Activated T-cell treated with anti-CD3 and anti-CD28 coated beads, Interleukin-2, amount 50 U/mL, for 48 hours (primary cell): ENCODE measurements at places on chromosomes 6 and 20.
A peak's percentile ranks its signal among the peaks of the same experiment; 100 is the strongest.

DNA sequence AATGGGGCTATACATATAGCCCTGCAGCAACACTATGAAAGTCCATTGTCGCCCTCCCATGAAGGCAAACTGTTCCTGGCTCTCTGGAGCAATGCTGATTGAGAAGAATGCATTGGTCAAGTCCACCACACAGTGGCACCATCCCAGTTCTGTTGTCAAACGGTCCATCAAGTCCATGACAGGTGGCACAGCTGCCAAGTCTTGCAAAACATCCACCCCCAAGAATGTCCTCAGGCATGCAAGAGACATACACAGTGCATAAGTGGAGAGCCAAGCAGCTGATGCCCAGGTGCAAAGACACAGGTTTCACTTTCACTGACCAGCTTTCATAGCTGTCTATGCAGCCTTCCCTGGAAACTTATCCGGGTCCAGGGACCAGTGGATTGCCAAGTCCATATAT lies 17.5 kb downstream of the ZNF391 start:
- DNase-seq = no peak

- no peak for DNase-seq
These were observed 36.6 kb downstream of the PTPN1 start for GRCh38 chr20:50546729-50547314.

- DNase-seq = no peak
These were observed 193.6 kb downstream of the NKAIN2 start for GRCh38 chr6:123997223-123997622.

DNA sequence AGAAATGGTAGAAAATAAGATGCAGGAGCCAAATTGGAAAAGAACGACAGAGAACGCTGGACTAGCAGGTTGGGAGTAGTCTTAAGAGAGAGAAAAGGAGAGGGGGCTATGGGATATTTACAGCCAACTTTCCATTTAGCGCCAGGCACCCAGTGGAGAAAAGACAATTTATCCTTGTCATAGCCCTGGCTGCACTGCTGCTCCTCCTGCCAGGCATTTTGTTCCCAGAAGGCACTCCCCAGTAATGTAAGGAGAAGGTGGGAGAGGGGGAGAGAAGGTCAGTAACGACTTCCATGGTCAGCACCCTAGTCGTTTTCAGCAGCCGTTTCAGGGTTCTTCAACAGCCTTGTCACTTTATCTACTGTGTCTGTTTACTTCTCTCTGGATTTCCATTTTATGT lies 159.0 kb downstream of the TRMT11 start:
- no peak for DNase-seq

GRCh38 chr20:61912665-61913422 lies 152.8 kb downstream of the TAF4 start:
- DNase-seq = no peak

DNA sequence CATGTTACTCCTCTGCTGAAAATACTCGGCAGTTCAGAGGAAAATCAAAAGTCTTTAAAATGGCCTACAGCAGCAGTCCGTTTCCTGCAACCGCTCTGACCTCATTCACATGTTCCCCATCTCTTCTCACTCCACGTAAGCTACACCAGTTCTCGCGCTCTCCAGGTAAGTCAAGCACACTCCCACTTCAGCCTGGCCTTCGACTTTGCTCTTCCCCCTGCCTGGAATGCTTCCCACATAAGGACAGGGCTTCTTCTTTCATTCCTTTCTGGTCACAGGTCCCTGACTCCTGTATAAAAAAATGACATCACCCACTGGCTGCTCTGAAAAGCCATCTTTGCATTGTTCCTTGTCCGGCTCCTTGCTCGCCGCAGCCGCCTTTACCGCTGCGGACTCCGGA lies 42.7 kb downstream of the MGME1 start:
- no peak for DNase-seq

DNA sequence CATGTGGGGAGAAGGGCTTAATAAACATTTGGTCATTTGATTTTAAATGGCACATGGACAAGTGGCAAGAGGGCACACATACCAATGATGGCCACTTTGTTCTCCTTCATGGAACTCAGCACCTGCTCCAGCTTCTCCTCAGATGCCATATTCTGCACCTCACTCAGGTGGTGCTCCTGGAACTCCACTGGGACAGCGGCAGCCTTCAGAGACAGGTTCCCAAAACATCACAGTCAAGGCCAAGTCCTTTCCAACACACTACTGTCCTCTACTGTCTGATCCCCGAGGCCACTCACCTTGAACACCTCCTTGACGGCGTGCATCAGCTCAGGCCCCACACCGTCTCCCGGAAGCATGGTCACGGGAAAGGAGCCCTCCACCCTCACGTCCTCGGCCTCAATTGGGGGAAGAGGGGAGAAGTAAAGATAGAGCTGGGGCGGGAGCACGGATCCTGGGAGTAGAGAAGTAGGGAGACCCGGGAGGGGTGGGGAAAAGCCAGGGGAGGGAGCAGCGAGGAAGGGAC lies 591 bp downstream of the IDH3B start:
- DNase-seq = no peak

GRCh38 chr6:25062070-25062811 lies 126.5 kb upstream of the RIPOR2 start:
- DNase-seq = no peak

GRCh38 chr6:13415283-13415682 lies 72.1 kb downstream of the GFOD1 start:
- DNase-seq = no peak

DNA sequence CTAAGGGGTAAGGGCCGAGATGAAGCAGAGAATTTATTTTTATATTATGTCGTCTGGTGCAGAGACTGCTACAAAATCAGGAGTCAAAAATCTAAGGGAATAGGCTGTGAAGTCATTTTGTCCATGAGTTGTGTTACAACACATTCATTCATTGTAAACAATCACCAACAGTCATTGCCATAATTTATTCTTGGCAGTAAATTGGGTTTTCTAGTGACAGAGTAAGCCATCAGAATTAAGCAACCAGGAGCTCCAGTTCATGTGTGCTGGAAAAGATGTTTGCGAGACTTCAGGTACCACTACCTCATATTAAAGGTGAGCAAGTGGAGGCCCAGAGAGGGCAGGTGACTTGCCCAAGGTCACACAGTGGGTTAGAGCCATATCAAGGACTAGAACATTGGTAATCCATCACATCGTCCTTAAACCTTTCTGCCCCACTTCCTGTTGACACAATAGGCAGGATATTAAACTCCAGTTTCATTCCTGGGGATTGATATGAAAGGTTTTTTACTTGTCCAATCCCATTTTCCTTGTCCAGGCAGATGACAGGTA lies 46.0 kb downstream of the E2F3 start:
- no peak for DNase-seq

GRCh38 chr6:54097753-54098152 lies 13.5 kb upstream of the MLIP start:
- DNase-seq = no peak

DNA sequence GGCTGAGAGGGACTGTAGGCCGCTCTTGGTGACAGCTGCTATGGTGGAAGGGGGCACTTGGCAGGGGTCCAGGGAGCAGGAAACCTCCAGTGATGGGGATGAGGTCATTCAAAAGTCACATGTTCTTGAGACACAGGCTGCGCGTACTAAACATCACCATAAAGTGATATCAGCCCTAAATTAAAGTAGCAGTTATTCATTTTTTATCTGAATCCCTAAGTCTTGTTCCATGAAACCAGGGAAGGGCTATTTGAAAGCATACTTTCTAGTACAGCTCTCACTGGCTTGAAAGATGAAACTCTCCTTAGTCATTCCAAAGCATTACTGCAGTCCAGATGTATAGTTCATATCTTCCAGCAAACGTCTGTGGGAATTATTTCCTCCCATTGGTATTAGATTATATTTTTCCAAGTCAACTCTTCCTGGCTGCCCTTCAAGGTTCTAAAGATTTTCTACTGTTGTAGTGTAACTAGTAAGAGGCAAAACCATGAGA lies 373.1 kb downstream of the CD109 start:
- DNase-seq = no peak

- DNase-seq = peak; percentile 47
These were observed at the start of gene CASS4 for GRCh38 chr20:56411759-56412472. Gene CASS4, plus strand, starts transcription at chr20:56412260. Its CDS starts 199 bp downstream, at chr20:56412459.

- DNase-seq = no peak
These were observed 1241.7 kb upstream of the ADGRB3 start for GRCh38 chr6:67393356-67393755.
